ENCODE measurements at places on chromosomes 7 and 10. TPM values are rescaled to one million over a fixed set of nuclear protein-coding genes. Genes with fewer than 3 reads are reported as not detected.

Gene SLC26A3
- polyA plus RNA-seq = not detected

Gene SEC61A2
- 13.3 TPM for polyA plus RNA-seq

DNA sequence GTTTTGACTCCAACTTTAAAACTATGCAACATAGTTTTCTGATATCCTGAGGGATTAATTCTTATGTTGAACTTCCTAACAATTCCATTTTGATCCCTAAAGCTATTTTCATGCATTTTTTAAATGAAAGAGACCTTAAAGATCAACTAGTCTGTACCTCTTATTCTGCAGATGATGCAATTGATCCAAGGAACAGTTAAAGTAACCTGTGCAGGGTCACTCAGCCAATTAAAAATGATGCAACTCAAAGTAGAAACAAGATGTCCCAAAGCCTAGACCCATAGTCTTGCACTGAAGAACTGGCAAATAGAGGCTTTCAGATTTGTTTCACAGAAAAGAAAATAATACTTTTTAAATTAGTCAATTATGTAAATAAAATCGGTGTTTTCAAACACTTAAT, 86.3 kb downstream of the IMMP2L start:
- DNase-seq = no peak

- peak; percentile 72 for DNase-seq
Observed at GRCh38 chr10:32377458-32378259, 30.7 kb upstream of the EPC1 start.

GRCh38 chr7:88759230-88760135, at the start of gene ZNF804B:
TSS of gene ZNF804B (plus strand) at chr7:88759700. CDS start at chr7:88759977, 277 bp downstream.
- no peak for DNase-seq

Data from B cell (primary cell).